ENCODE measurements at places on chromosomes 11 and 22.

- DNase-seq = no peak
Observed at GRCh38 chr11:86932924-86933875, 22.0 kb downstream of the FZD4 start.

GRCh38 chr22:37343863-37344734, 61.8 kb downstream of the CYTH4 start:
- no peak for DNase-seq

DNA sequence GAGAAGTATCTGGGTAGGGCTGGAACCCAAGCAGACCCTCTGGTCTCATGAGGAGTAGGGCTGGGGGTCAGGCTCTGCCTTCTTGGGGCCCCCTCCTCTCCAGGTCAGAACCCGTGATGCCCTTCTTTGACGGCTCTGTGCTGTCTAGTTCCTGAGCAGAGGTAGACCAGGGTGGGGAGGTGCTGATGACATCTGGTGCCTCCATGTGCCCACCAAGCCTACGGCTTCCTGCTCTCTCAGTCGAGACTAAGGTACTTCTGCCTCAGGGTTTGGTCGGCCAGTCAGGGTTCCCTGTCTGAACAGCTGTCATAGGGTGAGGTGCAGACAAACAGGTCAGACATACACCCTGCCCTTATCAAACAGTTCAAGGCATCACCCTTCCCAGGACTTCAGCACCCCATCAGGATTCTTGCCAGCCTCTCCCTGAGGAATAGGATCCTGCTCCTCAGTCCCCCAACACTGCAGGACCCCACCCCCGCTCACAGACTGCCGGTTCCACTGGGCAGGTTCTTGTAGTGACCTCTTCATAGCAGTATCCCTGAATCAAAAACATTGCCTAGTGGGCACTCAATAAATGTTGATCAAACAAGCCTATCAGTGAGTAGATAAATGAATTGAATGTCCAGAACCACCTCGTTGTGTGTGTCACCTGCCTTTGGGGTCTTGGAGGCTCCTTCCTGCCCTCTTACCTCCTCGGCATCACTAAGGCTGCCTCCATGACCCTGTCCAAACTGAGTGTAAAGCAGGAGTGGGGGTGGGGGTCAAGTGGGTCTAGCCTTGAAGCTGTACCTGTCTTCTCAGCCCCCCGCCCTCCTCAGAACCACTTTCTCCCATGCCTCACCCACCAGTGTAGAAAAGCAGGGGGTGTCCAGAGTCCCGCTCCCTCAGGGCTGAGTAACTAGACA, 158.2 kb downstream of the BUD13 start:
- DNase-seq = no peak

GRCh38 chr11:67662835-67663531, 11.4 kb downstream of the ALDH3B2 start:
- DNase-seq = no peak

GRCh38 chr11:12893787-12894672, 115.1 kb upstream of the RASSF10 start:
- DNase-seq = no peak
